ENCODE measurements at places on chromosomes 6 and 20.

DNA sequence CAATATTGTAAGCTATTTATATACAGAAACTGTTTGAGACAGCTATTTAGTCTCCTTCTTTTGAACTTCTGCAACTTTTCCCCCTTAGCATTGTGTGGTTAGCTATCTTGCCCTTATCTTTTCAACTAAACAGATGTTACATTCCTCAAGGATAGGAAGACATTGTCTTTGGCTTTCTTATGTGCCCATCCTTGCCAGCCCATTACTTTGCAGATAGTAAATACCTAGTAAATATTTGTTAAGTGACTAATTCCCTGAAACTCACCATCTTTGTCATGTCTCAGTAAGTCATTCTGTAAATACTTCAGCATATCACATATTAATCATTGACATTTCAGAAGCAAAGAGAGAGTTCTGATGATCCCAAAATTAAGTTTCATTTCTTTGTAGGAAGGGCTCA, 69.1 kb upstream of the FLRT3 start:
- no peak for DNase-seq
- no peaks in the 10 kb centered on the region for H3K36me3 ChIP-seq
- H3K4me3 ChIP-seq, result no peak overlapping the region
- H3K27me3 ChIP-seq, result no peaks in the 10 kb centered on the region
- no peaks in the 10 kb centered on the region for H3K4me1 ChIP-seq

GRCh38 chr6:24959319-24959718, 23.6 kb upstream of the RIPOR2 start:
- no peak overlapping the region for H3K4me3 ChIP-seq
- H3K27me3 ChIP-seq, result no peaks in the 10 kb centered on the region
- H3K36me3 ChIP-seq, result peaks cover 19% of the 10 kb centered on the region
- no peak for DNase-seq
- H3K4me1 ChIP-seq, result peaks cover 79% of the 10 kb centered on the region
- H3K27ac ChIP-seq, result peak overlapping the region; percentile 15

DNA sequence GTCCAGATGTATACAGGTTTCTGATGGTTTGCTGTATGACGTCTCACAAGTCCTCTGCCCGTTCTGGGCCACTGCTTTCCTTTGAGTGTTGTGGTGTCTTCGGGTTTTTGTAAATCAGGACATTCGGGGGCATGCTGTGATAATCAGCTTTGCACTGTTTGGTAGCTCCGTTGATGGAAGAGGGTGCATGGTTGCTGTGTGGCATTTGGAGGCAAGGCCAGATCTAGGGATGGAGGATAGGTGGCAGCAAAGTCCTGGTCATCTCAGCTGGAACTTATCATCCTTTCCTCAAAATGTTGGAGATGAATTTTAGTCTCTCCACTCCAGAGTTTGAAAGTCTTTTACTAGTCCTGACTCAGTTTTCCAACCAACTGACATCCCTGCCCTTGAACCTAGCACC, 91.0 kb downstream of the SCP2D1 start:
- H3K36me3 ChIP-seq, result no peaks in the 10 kb centered on the region
- H3K4me3 ChIP-seq, result no peak overlapping the region
- no peak overlapping the region for H3K27ac ChIP-seq
- peaks cover 10% of the 10 kb centered on the region for H3K27me3 ChIP-seq
- H3K4me1 ChIP-seq, result no peaks in the 10 kb centered on the region

- peak overlapping the region; percentile 100 for H3K27ac ChIP-seq
- H3K4me1 ChIP-seq, result peaks cover 65% of the 10 kb centered on the region
- peak; percentile 94 for DNase-seq
- H3K36me3 ChIP-seq, result peaks cover 3% of the 10 kb centered on the region
- H3K27me3 ChIP-seq, result peaks cover 3% of the 10 kb centered on the region
- peak overlapping the region; percentile 97 for H3K4me3 ChIP-seq
These were observed 16.1 kb upstream of the SERPINB1 start for GRCh38 chr6:2857580-2858337.

DNA sequence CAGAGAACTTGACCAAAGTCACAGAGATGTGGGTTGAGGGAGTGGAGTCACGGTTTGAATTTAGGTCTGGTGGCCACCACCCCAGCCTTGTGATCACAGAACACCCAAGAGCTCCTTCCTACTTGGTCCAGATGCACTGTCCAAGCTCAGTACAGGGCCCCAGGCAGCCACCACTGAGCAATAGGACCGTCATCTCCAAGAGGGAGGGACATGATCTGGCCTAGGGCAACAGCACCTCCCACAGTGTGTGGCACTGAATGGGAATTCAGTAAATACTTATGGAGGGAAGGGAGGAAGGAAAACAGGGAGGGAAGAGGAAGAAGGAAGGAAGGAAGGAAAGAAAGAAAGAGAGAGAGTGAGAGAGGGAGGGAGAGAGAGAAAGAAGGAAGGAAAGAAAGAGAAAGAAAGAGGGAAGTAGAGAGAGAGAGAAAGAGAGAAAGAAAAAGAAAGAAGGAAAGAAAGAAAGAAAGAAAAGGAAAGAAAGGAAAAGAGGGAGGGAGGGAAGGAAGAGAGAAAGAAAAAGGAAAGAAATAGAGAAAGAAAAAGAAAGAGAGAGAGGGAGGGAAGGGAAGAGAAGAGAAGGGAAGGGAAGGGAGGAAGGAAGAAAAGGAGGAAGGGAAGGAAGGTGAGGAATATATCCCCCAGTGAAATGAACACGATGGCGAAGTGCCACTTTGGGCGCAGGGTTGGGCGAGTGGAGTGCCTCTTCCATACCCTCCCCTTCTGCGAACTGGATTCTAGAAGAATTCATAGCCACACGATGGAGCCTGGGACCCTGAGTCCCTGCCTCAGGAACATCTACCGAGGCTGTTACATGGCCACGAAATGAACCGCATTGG, 243.7 kb downstream of the TFAP2C start:
- no peaks in the 10 kb centered on the region for H3K36me3 ChIP-seq
- H3K4me3 ChIP-seq, result no peak overlapping the region
- no peaks in the 10 kb centered on the region for H3K4me1 ChIP-seq
- H3K27ac ChIP-seq, result no peak overlapping the region
- DNase-seq, result no peak

- H3K36me3 ChIP-seq, result no peaks in the 10 kb centered on the region
- peak; percentile 31 for DNase-seq
- no peak overlapping the region for H3K27ac ChIP-seq
These were observed 17.5 kb upstream of the FAM110A start for GRCh38 chr20:815914-816606.

GRCh38 chr6:89729818-89730217, 89.8 kb downstream of the MDN1 start:
- H3K4me1 ChIP-seq, result no peaks in the 10 kb centered on the region
- no peak overlapping the region for H3K27ac ChIP-seq
- H3K27me3 ChIP-seq, result no peaks in the 10 kb centered on the region
- DNase-seq, result no peak

DNA sequence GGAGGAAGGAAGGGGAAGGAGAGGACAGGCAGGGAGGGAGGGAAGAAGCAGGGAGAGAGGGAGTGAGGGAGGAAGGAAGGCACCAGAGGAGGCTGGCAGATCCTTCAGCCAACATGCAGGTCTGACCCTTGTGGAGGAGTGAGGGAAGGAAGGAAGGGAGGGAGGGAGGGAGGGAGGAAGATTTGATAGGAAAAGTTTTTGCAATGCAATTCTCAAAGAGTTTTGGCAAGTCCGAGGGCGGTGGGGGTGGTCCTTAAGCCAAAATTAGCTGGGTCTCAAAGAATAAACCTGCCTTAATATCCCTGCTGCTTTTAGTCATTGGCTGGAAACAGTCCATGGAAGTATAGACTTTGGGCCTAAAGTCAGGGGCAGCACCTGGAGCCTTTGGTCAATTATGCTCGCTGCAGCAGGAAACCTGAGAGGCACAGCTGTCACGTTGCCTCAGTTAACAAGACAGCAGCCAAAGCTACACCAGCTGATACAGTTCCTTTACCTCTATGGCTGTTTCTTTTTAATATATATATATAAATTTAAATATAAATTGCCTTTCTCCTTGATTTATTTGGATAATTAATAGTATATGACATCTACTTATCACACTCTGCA, 115.7 kb upstream of the RALGAPA2 start:
- peaks cover 11% of the 10 kb centered on the region for H3K36me3 ChIP-seq
- no peak overlapping the region for H3K4me3 ChIP-seq
- H3K4me1 ChIP-seq, result peaks cover 7% of the 10 kb centered on the region
- DNase-seq, result no peak
- peaks cover 33% of the 10 kb centered on the region for H3K27me3 ChIP-seq
- H3K27ac ChIP-seq, result no peak overlapping the region

- H3K4me1 ChIP-seq, result peaks cover 68% of the 10 kb centered on the region
- H3K27me3 ChIP-seq, result no peaks in the 10 kb centered on the region
- no peak for DNase-seq
These were observed 878 bp downstream of the HLA-C start for GRCh38 chr6:31270788-31271640.

DNA sequence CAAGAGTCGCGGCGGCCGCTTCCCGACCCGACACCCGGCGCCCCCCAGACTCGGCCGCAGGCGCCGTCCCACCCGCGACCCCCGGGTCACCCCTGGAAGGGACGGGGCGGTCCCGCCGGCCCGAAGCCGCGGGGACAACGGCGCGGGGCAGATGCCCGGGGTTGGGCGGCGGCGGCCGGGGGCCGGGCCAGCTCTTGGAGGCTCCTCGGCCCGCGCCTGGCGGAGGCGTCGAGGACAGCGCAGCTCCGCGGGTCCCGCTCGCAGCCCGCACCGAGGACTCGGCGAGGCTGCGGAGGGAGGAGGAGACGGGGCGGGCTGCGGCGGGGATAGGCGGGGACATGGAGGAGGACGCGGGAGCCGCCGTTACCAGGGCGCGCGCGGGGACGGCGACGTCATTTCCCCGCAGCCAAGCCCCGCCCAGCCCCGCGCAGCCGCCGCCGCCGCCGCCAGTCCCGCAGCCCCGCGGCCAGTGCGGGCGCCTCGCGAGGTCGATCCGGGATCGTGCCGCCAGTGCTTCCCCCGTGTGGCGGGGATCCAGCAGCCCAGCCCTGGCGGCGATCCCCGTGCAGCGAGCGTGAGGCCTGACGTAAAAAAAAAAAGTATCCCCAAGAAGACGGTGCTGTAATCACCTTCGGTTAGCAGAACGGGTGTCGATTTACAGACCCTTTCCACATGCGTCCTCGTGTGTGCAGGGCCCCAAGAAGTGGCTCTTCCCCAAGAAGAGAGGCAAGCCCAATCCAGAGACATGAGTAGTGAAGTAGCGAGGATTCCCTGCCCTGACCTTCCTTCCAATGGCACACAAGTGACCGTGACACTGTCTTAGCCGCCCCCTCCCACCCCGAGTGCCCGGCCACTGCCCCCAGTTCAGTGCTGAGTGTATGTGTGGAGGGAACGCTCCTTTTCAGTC, at the start of gene FAM184A:
FAM184A (minus strand) TSS at position 289 of the 907 bp plus-strand sequence. CDS start 365 bp downstream, outside the sequence.
- peak within 1 kb of the TSS; percentile 90 for H3K4me3 ChIP-seq
- DNase-seq, result peak; percentile 41
- peaks cover 27% of the 10 kb centered on the region for H3K27me3 ChIP-seq
- peaks cover 9% of the 10 kb centered on the region for H3K36me3 ChIP-seq

DNA sequence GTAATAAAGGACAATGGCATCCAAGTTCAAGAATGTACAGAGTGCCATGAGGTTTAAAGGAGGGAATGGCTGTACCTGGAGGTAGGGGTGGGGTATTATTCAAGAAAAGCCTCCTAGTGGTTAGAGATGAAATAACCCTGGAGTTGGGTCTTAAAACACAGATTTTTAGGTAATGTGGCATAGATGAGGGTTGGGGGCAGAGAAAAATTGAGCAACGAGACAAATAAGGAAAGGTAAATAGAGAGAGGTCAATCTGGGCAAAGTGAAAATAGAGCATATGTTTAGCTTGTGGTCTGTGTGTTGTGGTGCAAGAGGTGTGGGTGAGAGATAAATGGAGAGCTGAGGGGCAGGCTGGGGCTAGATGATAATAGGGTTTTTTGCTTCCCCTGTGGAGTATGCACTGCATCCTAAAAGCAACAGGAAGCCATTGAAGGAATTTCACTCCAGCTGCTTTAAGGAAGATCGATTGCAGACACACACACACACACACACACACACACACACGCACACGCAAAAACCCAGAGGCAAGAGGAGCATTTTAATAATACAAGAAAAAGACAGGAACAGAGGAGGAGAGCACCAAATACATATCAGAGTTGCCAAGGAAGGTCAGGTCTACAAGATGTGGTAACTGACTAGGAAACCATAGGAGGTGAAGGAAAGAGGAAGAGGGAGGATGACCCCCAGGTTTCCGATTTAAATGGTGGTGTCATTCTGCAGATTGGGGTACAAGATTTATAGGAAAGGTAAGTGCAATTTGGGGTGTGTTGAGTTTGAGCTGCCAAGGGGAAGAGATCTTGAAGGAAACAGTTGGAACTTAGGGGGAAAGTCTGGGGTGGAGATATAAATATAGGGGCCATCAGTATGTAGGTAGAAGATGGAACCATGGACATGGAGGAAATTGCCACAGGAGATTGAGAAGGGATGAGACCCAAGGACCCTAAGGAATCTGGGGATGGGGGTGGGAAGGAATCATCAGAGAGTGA, 31.3 kb upstream of the ADGRF1 start:
- H3K27me3 ChIP-seq, result peaks cover 4% of the 10 kb centered on the region
- H3K4me3 ChIP-seq, result no peak overlapping the region
- no peaks in the 10 kb centered on the region for H3K4me1 ChIP-seq
- H3K27ac ChIP-seq, result no peak overlapping the region
- no peaks in the 10 kb centered on the region for H3K36me3 ChIP-seq
- DNase-seq, result no peak

- H3K36me3 ChIP-seq, result peaks cover 19% of the 10 kb centered on the region
- no peak overlapping the region for H3K4me3 ChIP-seq
- H3K4me1 ChIP-seq, result peaks cover 55% of the 10 kb centered on the region
- H3K27ac ChIP-seq, result no peak overlapping the region
- no peaks in the 10 kb centered on the region for H3K27me3 ChIP-seq
These were observed 156.6 kb downstream of the ZDHHC14 start for GRCh38 chr6:157537556-157537955.

DNA sequence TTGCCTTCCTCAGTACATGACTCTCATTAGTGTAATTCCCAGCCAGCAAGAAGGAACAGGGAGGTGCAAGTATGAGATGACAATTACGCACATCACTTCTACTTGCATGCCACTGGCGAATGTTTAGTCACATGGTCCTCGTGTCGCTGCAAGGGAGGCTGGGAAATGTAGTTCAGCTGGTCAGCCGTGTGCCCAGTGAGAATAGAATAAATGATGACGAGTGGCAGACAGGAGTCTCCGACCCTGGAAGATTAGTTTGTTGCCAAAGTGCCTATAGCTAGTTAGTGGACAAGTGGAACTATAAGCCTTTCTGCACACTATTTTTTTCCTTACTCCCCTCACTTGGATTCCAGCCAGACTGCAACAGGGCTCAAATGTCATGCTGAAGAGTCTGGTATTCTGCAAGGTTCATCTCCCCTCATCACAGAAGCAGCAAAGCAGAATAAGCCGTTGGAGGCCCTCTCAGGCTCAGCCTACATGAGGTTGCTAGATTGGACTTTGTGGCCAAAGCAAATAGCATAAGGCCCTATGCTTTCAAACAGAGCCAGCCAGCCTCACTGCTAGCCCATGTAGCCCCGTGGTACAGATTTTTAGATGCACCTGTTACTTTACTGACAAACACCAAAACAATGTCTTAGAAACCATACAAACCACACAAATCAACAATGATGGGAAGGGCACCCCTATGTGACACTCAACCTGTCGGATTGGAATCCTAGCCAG, 9.7 kb downstream of the LINC00237 start:
- no peak overlapping the region for H3K4me3 ChIP-seq
- H3K36me3 ChIP-seq, result peaks cover 3% of the 10 kb centered on the region
- peaks cover 68% of the 10 kb centered on the region for H3K27me3 ChIP-seq
- no peak for DNase-seq
- H3K27ac ChIP-seq, result no peak overlapping the region
- peaks cover 10% of the 10 kb centered on the region for H3K4me1 ChIP-seq

Measured in stimulated activated naive B cell treated with anti-CD40 and anti-IgM and Interleukin-4, amounts not matched to agents 10 μg/mL and 1 μg/mL and 100 μg/mL, for 72 hours (primary cell).